ENCODE measurements at places on chromosomes 7 and 10.
A peak's percentile ranks its signal among the peaks of the same experiment; 100 is the strongest.

DNA sequence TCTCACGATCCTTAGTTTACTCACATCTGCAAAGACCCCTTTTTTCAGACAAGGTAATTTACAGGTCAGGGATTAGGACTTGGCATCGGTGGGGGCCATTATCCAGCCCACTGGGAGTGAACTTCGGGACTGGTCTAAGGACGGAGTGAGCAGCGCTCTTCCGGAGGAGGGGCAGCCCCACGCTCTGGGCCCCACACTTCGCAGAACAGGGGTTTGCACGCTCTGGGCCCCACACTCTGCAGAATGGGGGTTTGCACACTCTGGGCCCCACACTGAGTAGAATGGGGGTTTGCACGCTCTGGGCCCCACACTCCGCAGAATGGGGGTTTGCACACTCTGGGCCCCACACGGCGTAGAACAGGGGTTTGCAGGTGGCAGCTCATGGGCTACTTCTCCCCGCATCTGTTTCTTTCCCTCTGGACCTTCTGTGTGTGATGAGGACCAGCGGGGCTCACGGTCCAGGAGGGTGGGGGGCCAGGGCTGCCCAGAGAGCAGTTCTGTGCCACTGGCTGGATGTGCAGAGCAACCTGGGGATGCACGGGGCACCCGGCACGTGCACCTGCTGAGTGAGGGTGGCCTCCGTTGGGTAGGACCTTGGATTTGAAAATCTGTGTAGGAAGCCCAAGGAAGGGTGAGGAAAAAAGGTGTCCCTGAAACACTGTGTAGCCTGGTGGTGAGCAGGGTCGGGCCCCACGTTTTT, 134.8 kb downstream of the WDR37 start:
- no peak for DNase-seq

DNA sequence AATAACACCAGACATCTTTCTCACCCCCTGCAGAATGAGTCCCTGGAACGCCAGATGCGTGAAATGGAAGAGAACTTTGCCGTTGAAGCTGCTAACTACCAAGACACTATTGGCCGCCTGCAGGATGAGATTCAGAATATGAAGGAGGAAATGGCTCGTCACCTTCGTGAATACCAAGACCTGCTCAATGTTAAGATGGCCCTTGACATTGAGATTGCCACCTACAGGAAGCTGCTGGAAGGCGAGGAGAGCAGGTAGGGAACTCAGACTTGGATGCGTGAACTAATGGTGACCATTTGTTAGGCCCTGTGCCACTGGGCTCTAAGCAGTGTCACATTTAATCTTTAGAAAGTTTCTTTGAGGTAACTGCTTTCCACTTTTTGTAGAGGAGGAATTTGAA, 7.1 kb downstream of the VIM start:
- DNase-seq, result no peak

- peak; percentile 58 for DNase-seq
Observed at GRCh38 chr7:100642534-100642907, 1.2 kb upstream of the TFR2 start.

DNA sequence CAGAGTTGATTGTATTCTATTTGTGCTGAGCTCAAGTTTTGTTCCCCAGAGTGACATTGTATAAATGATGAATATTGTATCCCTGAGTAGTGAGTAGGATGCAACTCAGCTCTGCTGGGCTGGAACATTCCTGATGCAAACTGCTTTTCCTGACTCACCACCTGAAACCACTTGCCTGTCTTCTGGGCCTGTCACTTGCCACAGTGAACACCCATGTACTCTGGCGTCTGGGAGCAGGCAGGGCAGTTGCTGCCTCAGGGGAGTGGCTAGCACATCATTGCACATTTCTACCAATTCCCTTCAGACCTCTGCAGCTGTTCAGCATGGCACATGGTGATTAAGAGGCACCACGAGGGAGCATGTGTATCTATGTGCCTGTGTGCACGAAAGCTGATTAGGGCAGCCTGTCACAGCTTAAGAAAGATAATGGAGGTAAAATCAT, 157.3 kb downstream of the SND1 start:
- DNase-seq, result no peak

- no peak for DNase-seq
Observed at GRCh38 chr10:63423494-63423893, 42.3 kb downstream of the JMJD1C start.

DNA sequence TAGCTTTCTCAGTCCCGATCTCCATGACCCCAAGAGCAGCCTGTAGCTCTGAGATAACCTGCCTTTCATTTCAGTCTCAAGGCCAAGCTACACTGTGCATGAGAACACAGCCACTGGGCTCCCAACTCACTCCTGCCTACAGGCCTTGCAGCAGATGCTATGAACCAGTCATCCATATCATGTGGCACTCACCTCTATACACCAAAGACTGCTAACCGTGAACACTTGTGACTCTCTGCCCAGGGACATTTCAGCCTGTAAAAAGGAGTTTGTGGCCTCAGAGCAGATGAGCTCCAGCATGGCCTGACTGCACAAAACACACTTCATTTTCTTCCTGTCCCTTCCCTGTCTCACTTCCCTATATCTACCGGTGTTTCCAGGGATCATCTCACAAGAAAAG, 56.9 kb upstream of the NPY start:
- no peak for DNase-seq

DNA sequence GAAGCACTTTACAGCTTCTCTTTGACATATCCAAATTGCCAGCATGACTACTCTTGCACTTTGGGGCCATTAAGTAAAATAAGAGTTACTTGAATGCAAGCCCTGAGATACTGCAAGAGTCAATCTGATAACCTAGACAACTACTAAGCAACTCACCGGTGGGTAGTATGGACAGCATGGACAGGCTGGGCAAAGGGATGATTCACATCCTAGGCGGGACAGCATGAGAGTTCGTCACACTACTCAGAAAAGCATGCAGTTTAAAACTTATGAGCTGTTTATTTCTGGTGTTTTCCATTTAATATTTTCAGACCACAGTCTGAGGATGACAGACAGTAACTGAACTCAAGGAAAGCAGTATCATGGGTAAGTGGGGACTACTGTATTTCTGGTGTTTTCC, 84.0 kb downstream of the ORC5 start:
- DNase-seq, result no peak

GRCh38 chr7:48088559-48089045, 463 bp upstream of the UPP1 start:
- DNase-seq, result no peak

- peak; percentile 78 for DNase-seq
Observed at GRCh38 chr7:151245360-151246101, 3.0 kb downstream of the SMARCD3 start.

DNA sequence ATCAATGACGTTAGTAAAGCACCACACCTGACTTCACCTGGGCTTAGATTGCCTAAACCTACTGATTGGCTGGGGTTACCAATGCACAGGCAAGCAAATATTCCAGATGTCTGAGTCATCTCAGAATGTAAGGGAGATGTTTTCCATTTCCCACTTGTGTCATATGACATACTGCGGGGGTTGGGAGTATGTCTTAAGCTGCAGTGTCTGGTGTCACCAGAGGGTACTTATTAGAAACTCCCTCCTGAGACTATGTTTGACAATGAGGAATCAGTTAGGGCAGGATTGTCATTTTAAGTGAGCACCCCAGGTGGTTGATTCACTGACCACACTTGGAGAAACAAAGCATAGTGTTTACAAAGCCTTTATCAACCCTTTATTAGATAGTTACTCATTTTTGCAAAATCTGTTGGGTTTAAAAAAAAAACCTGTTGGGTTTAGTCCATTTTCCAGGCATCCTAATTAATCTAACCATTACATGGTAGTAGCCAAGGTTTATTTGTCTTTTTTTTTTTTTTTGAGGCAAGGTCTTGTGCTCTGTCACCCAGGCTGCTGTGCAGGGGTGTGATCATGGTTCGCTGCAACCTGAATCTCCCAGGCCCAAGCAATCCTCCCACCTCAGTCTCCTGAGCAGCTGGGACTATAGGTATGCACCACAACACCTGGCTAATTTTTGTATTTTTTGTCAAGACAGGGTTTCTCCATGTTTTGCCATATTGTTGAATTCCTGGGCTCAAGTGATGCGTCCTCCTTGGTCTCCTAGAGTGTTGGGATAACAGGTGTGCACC, 72.5 kb downstream of the CDK6 start:
- no peak for DNase-seq

- no peak for DNase-seq
Observed at GRCh38 chr7:3029138-3029537, 14.5 kb downstream of the CARD11 start.

DNA sequence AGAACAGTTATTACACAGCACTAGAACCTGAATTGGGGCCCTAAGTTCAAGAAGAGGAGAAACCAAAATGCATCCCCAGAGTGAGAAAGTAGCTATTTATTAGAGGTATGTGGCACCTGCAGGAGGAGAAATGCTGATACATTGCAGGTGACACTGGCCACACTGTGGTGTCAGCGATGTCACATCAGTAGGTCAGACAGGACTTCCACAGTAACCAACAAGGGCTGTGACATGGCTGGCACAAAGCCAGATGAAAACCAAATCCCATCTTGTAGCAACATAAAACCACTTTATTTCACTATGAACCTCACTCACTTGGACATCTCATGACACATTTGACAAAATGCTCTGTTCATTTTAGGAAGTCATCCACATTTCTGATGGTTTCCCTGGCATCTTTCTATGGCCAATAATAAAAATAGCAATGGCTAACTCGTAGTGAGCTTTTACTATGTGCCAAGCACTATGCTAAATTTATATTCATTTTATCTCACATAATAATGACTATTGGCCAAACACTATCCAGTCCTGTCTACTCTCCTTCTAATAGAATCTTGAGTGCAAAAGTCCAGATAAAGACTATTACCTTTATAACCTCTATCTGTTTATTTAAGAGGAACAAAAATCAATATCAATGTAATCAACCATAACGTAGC, 154.2 kb downstream of the TSPAN12 start:
- no peak for DNase-seq

DNA sequence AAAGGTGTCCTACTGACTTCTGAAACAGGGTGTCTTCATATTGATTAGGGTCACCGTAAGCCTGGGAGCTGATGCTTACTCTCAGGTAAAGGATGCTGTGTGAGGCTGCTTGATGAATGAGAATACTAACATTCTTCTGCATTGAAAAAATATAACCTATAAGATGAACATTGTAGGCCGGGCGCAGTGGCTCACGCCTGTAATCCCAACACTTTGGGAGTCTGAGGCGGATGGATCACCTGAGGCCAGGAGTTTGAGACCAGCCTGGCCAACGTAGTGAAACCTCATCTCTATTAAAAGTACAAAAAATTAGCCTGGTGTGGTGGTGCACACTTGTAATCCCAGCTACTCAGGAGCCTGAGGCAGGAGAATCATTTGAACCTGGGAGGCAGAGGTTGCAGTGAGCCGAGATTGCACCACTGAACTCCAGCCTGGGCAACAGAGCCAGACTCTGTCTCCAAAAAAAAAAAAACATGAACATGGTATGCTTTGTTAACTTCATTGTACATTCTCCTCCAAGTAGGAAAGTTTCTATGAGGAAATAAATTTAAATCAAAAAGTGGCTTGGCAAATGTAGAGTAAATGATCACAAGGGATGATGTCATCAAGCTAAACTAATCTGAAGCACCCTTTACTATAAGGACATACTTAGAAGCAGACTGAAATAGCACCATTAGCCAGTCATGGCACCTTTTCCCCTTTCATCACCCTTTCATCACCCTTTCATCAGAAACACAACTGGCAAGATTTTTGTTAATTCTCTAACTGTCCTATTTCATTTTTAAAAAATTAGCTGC, 1.5 kb upstream of the BRAF start:
- no peak for DNase-seq

Measured in activated naive CD4-positive, alpha-beta T cell treated with anti-CD3 and anti-CD28 coated beads, Interleukin-2, amount 10 ng/mL, durations not matched to agents 7 days and 5 days (primary cell).